Stimulated activated CD8-positive, alpha-beta memory T cell treated with anti-CD3 and anti-CD28 coated beads, Interleukin-4, amount 100 ng/mL, for 4 hours (primary cell): ENCODE measurements at places on chromosomes 12 and 14.

GRCh38 chr12:49126852-49127763, 4.1 kb downstream of the TUBA1B start:
- no peak for DNase-seq

- no peak for DNase-seq
Observed at GRCh38 chr12:19654650-19655376, 215.5 kb downstream of the AEBP2 start.

GRCh38 chr12:98578821-98579220, 14.7 kb upstream of the SLC25A3 start:
- DNase-seq, result no peak

GRCh38 chr14:96362071-96362964, 823 bp downstream of the ATG2B start:
- peak; percentile 20 for DNase-seq

- DNase-seq, result no peak
Observed at GRCh38 chr12:41908206-41908605, 236.5 kb downstream of the GXYLT1 start.

- no peak for DNase-seq
Observed at GRCh38 chr14:101219896-101220703, 316.6 kb upstream of the RTL1 start.

DNA sequence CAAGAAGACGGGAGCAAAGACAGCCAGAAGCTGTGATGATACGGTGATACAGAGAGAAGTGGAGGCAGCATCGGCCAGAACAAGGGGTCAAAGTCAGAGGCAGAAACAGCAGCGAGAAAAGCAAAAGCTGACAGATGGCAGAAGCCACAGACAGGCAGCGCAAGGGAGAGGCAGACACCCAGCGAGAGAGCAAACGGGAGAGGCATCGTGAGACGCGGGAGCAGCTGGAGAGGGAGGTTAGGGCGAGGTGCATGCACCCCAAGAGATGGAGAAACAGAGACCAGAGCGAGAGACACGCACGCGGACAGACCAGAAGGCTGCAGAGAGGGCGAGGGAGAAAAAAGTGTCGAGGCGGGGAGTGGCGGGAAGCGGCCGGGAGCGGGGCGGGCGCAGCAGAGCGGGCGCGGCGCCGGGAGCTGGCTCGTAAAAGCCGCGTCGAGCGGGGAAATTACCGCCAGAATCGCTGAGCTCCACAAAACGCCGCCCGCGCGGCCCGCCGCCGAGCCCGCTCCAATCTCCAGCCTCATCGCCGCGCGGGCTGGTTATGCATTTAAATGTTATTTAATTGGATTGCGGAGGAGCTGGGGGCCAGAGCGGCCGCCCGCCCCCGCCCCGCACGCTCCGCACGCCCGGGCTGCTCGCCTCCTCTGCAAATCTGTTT, 15.6 kb downstream of the SMUG1 start:
- no peak for DNase-seq

- DNase-seq, result no peak
Observed at GRCh38 chr12:56434828-56435227, 14.4 kb downstream of the TIMELESS start.

DNA sequence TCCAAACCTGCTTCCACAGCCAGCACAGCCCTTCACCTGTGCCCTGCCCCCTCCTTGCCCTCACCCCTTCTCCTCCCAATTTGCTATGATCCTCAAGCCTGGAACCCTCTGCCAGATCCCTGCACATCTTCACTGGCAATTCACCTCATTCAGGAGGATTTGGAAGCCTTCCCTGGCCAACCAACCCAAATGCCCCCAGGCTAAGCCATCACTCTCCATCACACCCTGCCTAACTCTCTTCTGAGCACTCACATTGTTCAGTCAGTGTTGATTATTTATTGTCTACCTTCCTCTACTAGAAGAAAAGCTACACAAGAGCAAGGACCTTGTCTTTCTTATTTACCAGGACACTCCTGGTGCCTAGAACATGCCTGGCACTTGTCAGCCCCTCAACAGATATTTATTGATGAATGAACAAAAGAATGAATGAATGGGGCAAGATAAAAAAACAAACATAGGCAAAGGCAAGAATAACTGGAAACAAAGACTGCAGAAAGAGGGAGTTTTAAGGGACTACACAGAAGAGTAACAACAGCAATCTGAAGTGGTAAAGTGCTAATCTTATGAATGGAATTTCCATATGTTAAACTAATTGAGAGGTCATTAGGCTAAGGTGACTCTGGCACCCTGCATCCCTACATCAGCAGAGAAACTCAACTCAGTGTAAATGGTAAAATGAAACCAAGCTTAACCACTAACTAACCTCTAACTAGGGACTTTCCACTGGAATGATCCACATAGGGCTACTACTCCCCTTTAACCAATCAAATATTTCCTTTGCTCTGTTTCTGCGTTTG, 33.4 kb downstream of the TMTC1 start:
- no peak for DNase-seq

DNA sequence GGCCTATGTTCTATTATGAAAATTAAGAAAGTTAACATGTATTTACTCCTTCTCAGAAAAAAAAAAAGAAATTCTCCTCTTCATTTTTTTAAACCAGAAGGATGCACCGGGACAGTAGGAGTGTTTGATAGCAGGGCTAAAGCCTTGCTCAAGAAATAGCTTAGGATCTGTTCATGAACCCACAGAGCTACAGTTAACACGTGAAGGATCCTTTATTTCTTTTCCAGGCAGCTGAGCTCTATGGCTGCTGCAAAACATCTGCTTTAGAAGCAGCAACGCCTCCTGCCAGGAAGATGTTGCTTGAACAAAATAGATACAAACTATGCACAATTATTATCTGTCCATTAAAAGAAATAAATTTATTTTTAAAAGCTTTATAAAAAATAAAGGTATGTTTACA, 254.8 kb downstream of the PRKD1 start:
- no peak for DNase-seq

DNA sequence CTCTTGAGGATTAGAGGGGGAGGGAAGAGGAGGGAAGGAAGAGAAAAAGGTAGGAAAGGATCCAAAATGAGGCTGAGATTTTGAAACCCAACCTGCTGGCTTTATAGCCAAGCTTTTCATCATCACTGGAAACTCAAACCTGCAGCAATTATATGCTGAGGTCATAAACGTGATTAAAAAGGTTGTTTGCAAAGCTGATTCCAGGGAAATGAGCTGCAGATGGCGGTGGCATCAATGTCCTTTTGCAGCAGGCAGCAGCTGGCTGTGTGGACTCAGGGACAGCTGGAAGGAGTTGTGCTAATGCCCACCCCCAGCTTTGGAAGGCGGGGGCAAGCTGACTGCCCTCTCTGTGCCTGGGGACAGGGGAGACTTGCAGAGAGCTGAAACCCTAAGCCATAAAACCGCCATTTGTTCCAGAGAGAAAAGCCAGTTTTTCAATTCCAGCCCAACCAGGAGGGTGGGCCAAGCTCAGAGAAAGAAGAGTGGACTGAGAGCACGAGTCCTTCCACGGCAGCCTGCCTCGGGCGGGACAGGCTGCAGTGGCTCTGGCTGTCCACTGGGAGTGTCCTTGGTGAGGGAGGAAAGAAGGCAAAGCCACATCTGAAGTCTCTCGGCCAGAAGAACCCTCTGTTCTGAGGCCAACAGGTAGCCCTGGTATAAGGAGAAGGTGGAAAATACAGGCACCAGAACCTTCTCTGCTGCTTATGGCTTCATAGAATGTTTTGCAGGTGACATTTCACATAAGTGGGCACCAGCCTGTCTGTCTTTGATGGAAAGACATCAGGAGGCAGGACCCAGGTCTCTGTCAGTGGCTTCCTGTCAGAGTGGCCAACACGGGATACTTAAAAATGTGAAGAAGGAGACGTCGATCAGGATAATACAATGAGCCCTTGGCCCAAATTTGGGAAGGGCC, 90.7 kb downstream of the SINHCAF start:
- DNase-seq, result no peak

DNA sequence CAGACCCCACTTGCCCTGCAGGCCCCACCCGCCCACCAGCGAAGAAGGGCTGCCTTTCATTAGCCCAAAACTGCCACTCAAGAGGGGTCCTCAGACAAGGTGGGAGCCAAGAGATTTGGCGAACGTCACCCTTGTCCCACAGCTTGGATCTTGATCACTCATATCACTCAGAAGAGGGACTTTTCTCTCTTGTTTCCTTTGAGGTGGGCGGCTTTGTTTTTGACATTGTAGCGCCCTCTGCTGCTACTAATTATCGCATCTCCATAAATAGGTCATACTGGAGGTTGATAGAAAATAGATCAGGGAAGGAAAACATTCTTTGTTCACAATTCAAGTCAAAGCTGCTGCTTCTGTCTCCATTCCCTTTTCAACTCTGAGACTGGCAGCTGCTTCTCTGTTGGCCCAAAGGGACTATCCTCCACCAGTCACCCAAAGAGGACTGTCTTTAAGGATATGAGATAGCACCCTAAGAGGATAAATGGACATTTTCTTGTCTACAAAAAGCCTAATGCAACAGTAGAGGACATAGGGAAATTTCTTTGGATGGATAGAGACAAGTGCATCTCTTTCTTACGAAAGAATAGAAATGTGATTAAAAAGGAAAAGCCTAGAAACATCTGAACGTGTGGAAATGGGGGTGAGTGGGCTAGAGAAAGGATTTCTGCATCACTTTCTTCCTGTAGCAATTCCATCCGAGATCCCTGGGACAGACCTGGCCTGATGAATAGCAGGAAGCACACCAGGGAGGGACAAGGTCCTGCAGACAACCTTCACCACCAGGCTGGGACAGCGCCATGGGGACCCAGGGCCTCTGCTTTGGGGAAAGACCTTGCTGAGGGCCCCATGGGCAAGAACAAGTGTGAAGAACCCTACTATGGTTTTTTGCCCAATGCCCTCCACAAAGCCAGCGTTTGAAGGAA, 115.8 kb downstream of the DAD1 start:
- no peak for DNase-seq

DNA sequence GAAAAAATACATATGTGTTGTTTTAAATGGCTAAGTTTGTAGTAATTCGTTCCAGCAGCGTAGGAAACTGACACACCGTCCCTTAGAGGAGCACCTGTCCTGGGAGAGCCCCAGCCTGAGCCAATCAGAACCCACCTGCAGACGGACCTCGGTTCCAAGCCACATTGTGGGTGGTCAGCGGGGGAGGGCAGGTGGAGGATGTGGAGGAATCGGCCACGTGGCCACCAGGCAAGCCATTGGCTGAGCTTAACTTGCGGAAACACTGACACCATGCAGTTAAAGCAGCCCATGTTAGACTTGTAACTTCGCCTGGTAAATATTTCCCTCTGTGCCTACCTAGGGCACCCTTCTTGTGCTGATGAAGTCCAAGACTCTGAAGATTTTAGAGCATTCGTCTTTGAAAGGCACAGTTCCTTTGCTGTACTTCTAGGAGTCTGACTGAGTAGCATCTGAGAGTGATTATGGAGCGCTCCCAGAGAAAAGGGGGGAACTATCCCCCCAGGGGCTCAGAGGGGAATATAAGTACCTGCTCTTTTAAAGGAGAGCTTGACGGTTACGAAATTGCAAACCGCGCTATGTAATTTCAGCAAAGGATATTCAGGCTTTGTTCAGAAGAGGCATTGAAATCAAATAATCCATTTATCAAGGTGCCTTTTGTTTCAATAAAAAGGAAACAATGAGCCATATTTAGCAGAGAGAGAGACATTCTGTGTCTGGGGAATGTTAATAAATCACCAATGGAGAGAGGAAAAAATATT, 135.7 kb downstream of the TMEM132C start:
- no peak for DNase-seq

- DNase-seq, result no peak
Observed at GRCh38 chr14:29832042-29832441, 95.6 kb downstream of the PRKD1 start.

DNA sequence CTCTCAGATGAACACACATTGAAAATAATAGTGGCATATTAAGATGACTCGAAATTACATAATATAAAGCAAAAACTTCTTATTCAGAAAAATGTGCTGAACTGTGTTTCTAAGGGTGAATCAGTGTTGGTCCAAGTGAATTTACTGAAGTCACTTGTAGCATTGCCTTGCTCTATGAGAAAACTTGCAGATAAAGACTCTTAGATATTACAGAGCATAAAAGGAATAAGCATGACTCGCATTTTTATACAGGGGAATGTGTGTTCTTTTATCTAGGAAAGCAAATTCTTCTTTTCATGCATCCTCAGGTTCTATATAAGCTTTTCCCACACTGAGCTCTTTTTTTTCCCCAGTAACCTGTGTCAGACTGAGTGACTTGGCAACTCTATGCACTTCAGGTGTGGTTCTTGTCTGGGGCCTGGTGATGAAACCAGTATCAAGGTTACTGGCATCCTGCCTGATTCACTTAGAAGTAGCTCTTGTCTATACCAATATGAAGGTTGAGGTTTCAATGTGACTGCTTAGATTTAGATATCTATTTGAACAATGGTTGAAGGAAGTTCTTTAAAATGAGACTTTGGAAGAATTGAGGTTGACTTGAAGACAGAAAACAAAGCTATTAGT, 76.1 kb downstream of the OTOGL start:
- DNase-seq, result no peak

DNA sequence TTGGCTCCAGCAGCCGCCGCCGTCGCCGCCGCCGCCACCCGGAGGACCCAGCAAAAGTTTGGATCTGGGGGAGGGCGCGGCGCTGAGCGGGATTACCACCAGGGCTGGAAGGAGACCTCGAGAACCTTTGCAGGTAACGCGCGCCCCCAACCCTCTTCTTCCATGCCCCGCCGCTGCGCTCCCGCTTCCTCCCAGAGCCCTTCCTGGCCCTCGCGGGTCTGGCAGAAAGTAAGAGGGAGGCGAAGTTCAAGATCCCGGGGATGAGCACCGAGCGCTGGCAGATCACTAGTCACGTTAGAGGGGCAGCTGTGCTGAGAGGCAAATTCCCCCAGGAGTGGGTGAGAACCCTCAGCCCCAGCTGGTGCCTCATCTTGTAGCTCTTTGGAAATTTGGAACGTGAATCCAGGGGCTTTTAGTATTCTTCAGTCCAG, 3.9 kb downstream of the FLRT2 start:
- DNase-seq, result no peak

DNA sequence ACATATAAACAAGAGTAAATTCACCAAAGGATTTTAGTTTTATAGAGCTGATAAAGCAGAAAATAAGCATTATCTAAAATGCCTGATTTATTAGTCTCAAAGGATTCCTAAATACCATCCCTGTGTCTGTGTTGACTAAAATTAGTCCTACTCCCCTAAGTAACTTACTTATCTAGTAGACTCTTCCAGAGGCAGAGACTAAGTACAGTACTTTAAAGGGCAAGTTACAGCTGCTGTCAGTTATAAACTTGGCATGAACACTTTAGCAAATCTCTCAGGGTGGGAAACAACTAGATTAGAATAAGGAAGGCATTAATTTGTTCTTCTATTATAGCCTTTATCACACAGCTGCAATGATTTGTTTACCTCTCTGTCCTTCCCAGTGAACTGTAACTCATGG, 46.0 kb downstream of the ATP2B1 start:
- no peak for DNase-seq

GRCh38 chr12:66719862-66720261, 41.0 kb upstream of the GRIP1 start:
- no peak for DNase-seq

GRCh38 chr12:67442347-67442841, 173.2 kb downstream of the CAND1 start:
- DNase-seq, result no peak

- DNase-seq, result no peak
Observed at GRCh38 chr12:25546318-25546717, 6.8 kb downstream of the LMNTD1 start.
